ENCODE measurements at places on chromosomes 2 and 18.

- no peak overlapping the region for H3K4me3 ChIP-seq
- H3K27me3 ChIP-seq = no peaks in the 10 kb centered on the region
- H3K27ac ChIP-seq = no peak overlapping the region
Observed at GRCh38 chr2:70104231-70105111, 17.2 kb downstream of the PCBP1 start.

GRCh38 chr18:9444549-9444948 is 30.8 kb upstream of the RALBP1 start:
- DNase-seq = no peak
- no peaks in the 10 kb centered on the region for H3K27me3 ChIP-seq
- no peak overlapping the region for H3K27ac ChIP-seq
- H3K4me1 ChIP-seq = no peaks in the 10 kb centered on the region
- H3K36me3 ChIP-seq = no peaks in the 10 kb centered on the region
- H3K4me3 ChIP-seq = no peak overlapping the region

DNA sequence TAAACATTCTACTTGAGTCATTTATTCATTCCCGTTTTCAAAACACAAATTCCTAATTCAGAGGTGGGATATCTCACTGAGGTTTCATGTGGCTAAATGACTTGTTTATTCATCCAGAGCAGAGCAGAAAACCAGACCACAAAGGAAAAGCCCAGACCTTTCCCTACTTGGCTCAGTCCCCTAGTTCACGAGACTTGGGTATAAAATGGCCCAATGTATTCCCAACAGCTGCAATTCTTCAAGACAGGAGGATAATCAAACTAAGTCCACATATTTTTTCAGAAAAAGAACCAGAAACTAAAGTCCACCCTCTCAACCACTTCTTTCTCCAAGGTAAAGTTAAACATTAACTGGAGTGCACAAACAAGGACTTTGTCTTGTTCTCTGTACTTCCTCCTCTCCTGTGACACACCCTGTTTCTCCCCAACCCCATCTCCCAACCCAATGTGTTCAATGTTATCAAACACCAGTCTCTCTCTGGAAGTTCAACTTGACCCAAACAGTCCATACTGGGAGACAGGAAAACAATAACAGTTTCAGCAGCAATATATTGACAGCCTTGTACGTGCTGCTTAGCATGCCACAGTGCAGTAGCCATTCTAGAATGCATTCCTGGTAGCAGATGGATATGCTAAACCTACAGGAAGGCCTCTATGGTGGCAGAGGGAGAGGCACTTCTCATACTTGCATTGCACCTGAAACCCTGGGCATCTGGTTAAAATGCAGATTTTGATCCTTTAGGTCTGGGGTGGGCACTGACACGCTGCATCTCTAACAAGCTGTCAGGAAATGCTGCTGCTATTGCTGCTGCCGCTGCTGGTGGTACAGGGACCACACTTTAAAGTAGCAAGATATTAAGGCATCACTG is 110.7 kb downstream of the INO80D start:
- H3K4me3 ChIP-seq = no peak overlapping the region
- H3K27me3 ChIP-seq = no peaks in the 10 kb centered on the region
- H3K27ac ChIP-seq = no peak overlapping the region
- H3K4me1 ChIP-seq = no peaks in the 10 kb centered on the region
- no peaks in the 10 kb centered on the region for H3K36me3 ChIP-seq

DNA sequence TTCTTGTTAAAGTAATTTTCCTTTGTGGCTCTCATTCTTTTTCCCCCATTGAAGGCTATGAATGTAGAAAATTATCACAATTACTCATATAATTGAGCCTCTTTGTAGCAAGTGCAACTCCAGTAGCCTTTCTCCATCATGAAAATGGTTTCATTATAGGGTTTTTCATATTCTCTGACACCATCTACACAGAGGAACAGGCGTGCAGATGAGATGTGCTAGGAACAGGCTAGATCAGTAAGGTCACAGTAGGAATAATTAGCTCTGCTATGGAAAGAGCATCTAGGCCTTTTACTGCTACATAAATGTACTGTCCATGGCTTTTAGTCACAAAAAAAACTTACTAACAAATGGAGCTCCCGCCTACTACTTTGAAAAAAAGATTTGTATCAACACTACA is 12.6 kb upstream of the DLX1 start:
- no peak for DNase-seq
- no peaks in the 10 kb centered on the region for H3K27me3 ChIP-seq
- H3K4me3 ChIP-seq = no peak overlapping the region

DNA sequence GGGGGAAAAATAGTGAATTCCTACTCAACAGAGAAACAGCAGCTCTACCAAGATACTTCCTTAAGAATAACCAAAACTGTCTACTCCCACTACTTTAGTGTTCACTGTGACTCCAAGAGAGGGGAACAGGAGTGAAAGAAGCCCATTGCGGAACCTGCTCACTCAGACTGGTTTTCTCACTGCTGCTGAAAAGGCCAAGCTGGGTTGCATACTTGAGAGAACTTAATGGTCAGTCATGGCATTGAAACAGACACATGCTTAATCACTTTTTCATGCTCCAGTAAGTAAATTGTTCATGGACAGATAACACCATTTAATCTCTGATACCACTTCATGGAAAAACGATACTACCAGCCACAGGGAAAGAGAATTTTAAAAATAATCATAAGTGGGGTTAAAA is 35.7 kb upstream of the SLC8A1 start:
- H3K4me1 ChIP-seq = peaks cover 28% of the 10 kb centered on the region
- DNase-seq = no peak
- H3K36me3 ChIP-seq = no peaks in the 10 kb centered on the region
- no peaks in the 10 kb centered on the region for H3K27me3 ChIP-seq
- H3K4me3 ChIP-seq = no peak overlapping the region
- H3K27ac ChIP-seq = peak overlapping the region; percentile 78

GRCh38 chr18:10051877-10052631 is 138.2 kb downstream of the VAPA start:
- H3K4me3 ChIP-seq = no peak overlapping the region
- H3K36me3 ChIP-seq = no peaks in the 10 kb centered on the region
- H3K4me1 ChIP-seq = no peaks in the 10 kb centered on the region
- DNase-seq = peak; percentile 88
- peak overlapping the region; percentile 75 for H3K27ac ChIP-seq

DNA sequence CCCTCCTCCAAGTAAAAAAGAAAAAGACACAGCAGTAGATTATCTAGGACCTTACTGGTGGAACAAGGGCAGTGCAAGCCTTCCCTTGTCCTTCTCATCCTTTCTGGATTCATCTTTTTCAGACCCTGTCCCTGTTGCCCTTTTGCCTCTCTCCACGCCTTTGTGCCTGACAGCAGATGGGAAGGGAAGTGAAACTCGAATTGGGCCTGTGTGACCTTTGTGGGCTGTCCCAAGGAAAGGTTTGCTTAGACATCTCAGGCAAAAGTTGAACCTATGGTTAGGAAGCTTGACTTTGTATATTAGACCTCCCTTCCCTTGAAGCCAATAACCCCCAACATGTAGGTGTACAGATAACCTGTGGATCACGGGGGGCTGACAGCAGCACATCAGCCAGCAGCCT is 185.3 kb downstream of the PRKCE start:
- peaks cover 36% of the 10 kb centered on the region for H3K4me1 ChIP-seq
- H3K4me3 ChIP-seq = no peak overlapping the region
- no peaks in the 10 kb centered on the region for H3K27me3 ChIP-seq
- H3K36me3 ChIP-seq = no peaks in the 10 kb centered on the region

DNA sequence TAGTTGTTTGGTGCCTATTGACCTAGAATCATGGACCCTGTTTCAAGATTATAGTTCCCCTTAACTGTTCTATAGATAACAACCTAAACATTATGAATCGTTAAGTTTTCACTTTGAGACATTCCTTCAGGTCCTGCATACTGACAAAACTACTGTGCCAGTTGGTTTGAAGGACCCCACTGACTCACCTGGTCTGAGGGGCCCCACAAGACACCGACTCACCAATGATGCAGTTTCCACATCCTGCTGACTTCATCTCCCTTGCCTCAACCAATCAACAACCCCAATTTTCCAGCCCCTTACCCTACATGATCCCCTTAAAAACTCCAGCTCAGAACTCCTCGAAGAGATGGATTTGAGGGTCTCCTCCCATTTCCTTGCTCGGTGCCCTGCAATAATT is 89.6 kb upstream of the CCDC141 start:
- no peak overlapping the region for H3K27ac ChIP-seq
- H3K27me3 ChIP-seq = no peaks in the 10 kb centered on the region
- no peak for DNase-seq
- H3K36me3 ChIP-seq = peaks cover 20% of the 10 kb centered on the region
- no peaks in the 10 kb centered on the region for H3K4me1 ChIP-seq

GRCh38 chr18:67650686-67651385 is 134.3 kb upstream of the DSEL start:
- H3K4me1 ChIP-seq = peaks cover 7% of the 10 kb centered on the region
- no peaks in the 10 kb centered on the region for H3K36me3 ChIP-seq
- no peak overlapping the region for H3K27ac ChIP-seq
- no peaks in the 10 kb centered on the region for H3K27me3 ChIP-seq
- no peak overlapping the region for H3K4me3 ChIP-seq

GRCh38 chr2:62641410-62641843 is 64.1 kb upstream of the EHBP1 start:
- H3K36me3 ChIP-seq = no peaks in the 10 kb centered on the region
- no peak overlapping the region for H3K27ac ChIP-seq
- H3K4me3 ChIP-seq = no peak overlapping the region
- DNase-seq = no peak
- H3K27me3 ChIP-seq = no peaks in the 10 kb centered on the region

- H3K4me1 ChIP-seq = peaks cover 100% of the 10 kb centered on the region
- H3K36me3 ChIP-seq = peaks cover 22% of the 10 kb centered on the region
- H3K27ac ChIP-seq = peak overlapping the region; percentile 100
- no peak for DNase-seq
Observed at GRCh38 chr2:201127570-201127969, 11.6 kb downstream of the CFLAR start.

- H3K27ac ChIP-seq = no peak overlapping the region
- no peak for DNase-seq
- no peaks in the 10 kb centered on the region for H3K36me3 ChIP-seq
- H3K4me1 ChIP-seq = no peaks in the 10 kb centered on the region
Observed at GRCh38 chr2:219308142-219309101, 779 bp downstream of the PTPRN start.

GRCh38 chr2:164896634-164897355 is 55.2 kb upstream of the COBLL1 start:
- H3K36me3 ChIP-seq = no peaks in the 10 kb centered on the region
- no peak overlapping the region for H3K27ac ChIP-seq
- no peak for DNase-seq
- H3K4me3 ChIP-seq = no peak overlapping the region

DNA sequence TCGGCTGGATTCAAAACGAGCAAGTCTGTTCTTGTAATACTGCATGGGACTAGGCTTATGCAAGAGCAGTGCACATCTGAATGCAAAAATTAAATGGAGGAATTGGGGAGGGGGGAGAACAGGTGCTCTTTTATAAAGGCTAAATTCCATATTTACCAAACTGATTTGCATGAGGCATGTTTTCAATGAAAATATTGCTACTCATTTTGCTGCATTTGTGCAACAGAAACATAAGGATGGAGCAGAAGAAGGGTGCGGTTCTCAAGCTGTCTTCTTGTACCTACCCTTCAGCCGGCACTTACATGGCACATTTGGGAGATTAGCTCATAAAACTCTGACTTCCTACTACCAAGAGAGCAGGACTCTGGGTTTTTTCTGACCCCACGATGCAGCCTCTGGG is 256.4 kb downstream of the CDCA7 start:
- no peak for DNase-seq
- H3K4me3 ChIP-seq = no peak overlapping the region
- no peaks in the 10 kb centered on the region for H3K36me3 ChIP-seq
- H3K4me1 ChIP-seq = no peaks in the 10 kb centered on the region
- no peaks in the 10 kb centered on the region for H3K27me3 ChIP-seq

- H3K4me3 ChIP-seq = no peak overlapping the region
- no peaks in the 10 kb centered on the region for H3K4me1 ChIP-seq
- no peak overlapping the region for H3K27ac ChIP-seq
- no peaks in the 10 kb centered on the region for H3K27me3 ChIP-seq
- no peaks in the 10 kb centered on the region for H3K36me3 ChIP-seq
Observed at GRCh38 chr2:101967826-101968513, 23.8 kb upstream of the IL1R2 start.

- DNase-seq = no peak
- H3K27ac ChIP-seq = no peak overlapping the region
- no peaks in the 10 kb centered on the region for H3K27me3 ChIP-seq
- H3K4me1 ChIP-seq = no peaks in the 10 kb centered on the region
Observed at GRCh38 chr2:118279005-118279404, 190.7 kb downstream of the INSIG2 start.

GRCh38 chr18:28820353-28820752 is 643.4 kb upstream of the CDH2 start:
- H3K27ac ChIP-seq = no peak overlapping the region
- no peak overlapping the region for H3K4me3 ChIP-seq
- no peaks in the 10 kb centered on the region for H3K27me3 ChIP-seq
- DNase-seq = no peak
- H3K36me3 ChIP-seq = no peaks in the 10 kb centered on the region

GRCh38 chr2:237889811-237890210 is 30.4 kb downstream of the RAMP1 start:
- H3K4me3 ChIP-seq = no peak overlapping the region
- no peaks in the 10 kb centered on the region for H3K36me3 ChIP-seq
- no peak for DNase-seq
- no peaks in the 10 kb centered on the region for H3K27me3 ChIP-seq

- peak overlapping the region; percentile 62 for H3K4me3 ChIP-seq
- no peak for DNase-seq
- peak overlapping the region; percentile 92 for H3K27ac ChIP-seq
- no peaks in the 10 kb centered on the region for H3K4me1 ChIP-seq
Observed at GRCh38 chr2:191678437-191679100, 633 bp downstream of the NABP1 start.

DNA sequence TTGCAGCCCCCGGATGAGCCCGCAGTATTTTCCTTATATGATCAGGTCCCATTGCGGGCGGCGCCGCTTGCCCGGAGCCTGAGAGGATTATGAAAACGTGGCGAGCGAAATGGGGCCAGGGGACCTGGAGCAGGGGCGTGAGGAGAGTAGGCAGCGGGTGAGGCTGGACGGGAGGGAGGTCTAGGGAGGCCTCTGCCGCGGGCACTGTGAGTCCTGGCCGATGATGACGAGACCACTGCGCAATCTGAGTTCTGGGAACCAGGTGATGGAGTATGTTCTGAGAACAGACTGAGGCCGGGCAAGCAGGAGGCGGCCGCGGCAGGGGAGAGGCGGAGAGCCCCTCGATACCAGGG is 790 bp upstream of the ACAA2 start:
- no peaks in the 10 kb centered on the region for H3K27me3 ChIP-seq
- H3K4me1 ChIP-seq = no peaks in the 10 kb centered on the region
- DNase-seq = peak; percentile 81
- peak overlapping the region; percentile 97 for H3K27ac ChIP-seq
- no peaks in the 10 kb centered on the region for H3K36me3 ChIP-seq

- DNase-seq = no peak
- no peaks in the 10 kb centered on the region for H3K36me3 ChIP-seq
- H3K27ac ChIP-seq = no peak overlapping the region
- no peaks in the 10 kb centered on the region for H3K4me1 ChIP-seq
Observed at GRCh38 chr2:122745603-122746002, 990.2 kb downstream of the TSN start.

GRCh38 chr2:120598416-120598815 is 137.3 kb upstream of the GLI2 start:
- no peaks in the 10 kb centered on the region for H3K27me3 ChIP-seq
- H3K4me1 ChIP-seq = no peaks in the 10 kb centered on the region
- DNase-seq = no peak
- no peak overlapping the region for H3K27ac ChIP-seq
- H3K4me3 ChIP-seq = no peak overlapping the region
